ENCODE measurements at places on chromosomes 4 and X.

DNA sequence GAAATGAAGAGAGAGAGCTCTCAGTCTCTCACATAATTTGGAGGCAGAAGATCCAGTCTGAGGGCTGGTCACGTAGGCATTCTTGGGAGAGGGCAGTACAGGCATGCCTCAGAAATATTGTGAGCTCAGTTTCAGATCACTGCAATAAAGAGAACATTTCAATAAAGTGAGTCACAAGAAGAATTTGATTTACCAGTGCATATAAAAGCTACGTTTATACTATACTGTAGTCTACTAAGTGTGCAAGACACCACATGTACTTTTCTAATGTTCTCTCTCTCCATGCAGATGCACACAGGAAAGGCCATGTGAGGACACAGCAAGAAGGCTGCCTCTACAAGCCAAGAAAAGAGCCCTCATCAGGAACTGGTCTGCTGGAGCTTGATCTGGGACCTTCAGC, 583.5 kb upstream of the FAT1 start:
- DNase-seq = no peak

GRCh38 chrX:105458846-105459245, 238.4 kb upstream of the TEX13A start:
- DNase-seq = no peak

GRCh38 chr4:71498002-71498401, 159.2 kb downstream of the SLC4A4 start:
- no peak for DNase-seq

DNA sequence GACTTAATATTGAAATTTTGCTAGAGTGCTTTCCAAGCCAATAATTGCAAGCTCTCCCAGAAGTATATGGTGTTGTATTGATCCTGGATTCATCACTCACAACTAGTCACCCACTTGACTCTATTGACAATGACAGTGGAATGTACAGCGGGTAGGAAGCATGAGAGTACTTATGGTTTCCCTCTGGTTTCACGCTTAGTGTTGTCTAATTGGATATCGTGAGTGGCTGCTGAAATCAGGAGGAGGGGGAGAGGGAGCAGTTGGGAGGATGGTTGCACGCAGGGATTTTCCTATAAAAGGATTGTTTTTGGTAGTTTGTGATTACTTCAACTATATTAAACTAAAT, 1819.5 kb upstream of the TENM3 start:
- DNase-seq = no peak

- DNase-seq = no peak
Measured at GRCh38 chrX:101416691-101417090, 8.7 kb downstream of the HNRNPH2 start.

GRCh38 chrX:135257469-135257868, 5.6 kb downstream of the ETDA start:
- DNase-seq = no peak

- no peak for DNase-seq
Measured at GRCh38 chr4:73690051-73690738, 50.2 kb upstream of the CXCL8 start.

GRCh38 chr4:43352859-43353258, 460.3 kb downstream of the GRXCR1 start:
- DNase-seq = no peak

DNA sequence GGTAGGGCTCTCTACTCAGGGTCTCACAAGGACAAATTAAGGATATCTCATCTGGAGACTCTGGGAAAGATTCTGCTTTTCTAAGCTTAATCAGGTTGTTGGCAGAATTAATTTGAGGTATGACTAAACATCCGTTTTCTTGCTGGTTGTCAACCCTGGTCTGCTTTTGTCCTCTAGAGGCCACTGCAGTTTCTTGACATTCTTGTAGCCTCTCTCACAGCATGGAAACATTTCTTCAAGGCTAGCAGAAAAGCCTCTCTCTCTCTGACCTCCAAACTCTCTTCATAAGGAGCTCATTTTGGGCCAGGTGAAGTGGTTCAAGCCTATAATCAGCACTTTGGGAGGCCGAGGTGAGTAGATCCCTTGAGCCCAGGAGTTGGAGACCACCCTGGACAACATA, 749.5 kb upstream of the PCDH7 start:
- DNase-seq = no peak

- no peak for DNase-seq
Measured at GRCh38 chrX:13901354-13901753, 84.5 kb upstream of the GPM6B start.

- DNase-seq = no peak
Measured at GRCh38 chr4:139943277-139943676, 210.7 kb downstream of the MAML3 start.

DNA sequence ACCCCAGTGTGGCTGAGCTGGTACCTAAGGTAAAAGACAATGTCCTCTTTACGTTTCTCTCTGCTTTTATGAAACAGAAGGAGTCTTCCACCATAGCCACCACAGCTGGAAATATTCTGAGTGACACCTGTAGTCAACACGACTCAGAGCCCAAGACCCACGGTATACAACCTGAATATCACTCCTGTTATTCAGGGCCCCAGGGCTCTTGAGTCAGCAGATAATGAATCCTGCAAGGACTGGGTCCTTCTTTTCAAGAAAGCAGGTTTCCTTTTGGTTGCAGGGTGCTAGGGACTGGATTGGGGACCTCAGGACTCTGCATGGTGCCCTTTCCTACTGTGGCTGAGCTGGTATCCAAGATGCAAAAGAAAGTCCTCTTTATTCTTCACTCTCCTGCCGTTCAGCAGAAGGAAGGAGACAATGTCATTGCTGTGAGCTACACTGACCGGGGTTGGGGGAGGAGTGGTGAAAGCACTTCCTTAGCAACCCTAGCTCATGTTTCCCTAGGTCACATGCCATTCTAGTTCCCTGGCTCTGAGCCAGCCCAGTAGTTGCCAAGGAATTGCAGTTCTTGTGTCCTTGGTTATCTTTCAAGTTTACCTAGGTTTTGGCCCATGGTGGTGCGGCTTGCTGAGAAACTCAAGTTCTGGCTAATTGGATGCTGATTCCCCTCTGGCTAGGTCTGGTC, 23.7 kb upstream of the UNC5C start:
- DNase-seq = no peak

DNA sequence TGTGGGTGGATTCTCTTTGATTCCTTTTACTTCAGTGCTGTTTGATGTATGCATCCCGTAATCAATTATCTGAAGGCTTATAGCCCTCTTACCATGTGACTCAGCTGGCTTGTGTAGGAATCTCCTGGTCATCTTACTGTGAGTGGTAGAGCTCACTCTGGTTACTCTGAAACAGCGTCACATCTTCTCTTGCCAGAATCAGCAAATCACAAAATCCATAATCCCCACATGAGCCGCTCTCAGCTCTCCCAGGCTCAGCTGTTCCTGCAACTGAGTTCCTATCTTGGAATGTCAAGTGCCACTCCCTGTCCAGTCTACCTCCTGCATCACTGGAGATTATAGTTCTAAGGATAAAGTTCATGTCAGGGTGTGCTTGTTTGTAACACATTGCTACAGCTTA, 278.0 kb downstream of the FBXO8 start:
- no peak for DNase-seq

DNA sequence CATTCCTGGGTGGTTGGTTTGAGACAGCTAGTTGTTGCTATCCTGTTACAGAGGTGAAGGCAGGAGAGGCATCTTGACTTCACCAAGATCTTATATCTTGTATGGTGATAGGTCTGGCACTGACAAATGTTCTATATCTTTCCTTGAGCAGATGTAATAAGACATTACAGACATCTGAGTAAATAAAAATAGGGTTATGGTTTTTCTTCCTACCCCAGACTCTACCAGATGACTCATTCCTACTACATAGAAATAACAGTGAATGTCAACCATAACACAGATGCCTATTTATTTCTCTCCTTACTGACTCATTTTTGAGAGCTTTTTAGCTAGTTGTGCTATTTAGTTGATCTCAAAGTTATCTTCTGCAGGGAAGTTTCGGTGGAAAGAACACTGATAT, 21.9 kb downstream of the HNRNPH2 start:
- DNase-seq = no peak
